ENCODE measurements at places on chromosomes 4 and X. TPM values are rescaled to one million over a fixed set of nuclear protein-coding genes. Genes with fewer than 3 reads are reported as not detected.

DNA sequence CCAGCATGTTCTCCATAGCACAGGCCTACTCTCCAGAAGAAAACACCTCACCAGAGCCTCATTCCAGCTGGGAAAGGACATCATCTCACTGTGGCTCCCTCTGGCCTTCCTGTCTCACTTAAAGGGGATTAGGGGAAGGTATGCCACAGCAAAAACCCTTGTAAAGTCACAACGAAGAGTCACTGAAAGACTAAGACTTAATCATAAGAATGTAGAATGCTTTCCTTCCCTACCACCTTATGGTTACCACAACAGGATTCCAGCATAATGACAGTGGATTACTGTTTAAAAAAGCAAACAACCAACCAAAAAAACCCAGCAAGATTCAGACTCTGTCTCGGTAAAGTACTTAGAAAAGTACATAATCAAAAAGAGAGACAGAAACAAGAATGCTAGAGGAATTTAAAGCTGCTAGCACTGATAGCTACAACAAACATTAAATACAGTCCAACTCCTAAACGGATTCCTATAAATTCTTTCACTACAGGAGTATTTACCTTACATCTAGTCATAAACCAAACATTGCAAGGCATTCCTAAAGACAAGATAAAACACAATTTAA lies 75.1 kb downstream of the BANK1 start:
- DNase-seq = no peak
- no peak overlapping the region for H3K4me3 ChIP-seq
- H3K36me3 ChIP-seq = no peaks in the 10 kb centered on the region

- H3K36me3 ChIP-seq = no peaks in the 10 kb centered on the region
- no peak overlapping the region for H3K4me3 ChIP-seq
- DNase-seq = no peak
- no peaks in the 10 kb centered on the region for H3K4me1 ChIP-seq
- no peak overlapping the region for H3K27ac ChIP-seq
- no peaks in the 10 kb centered on the region for H3K27me3 ChIP-seq
Measured at GRCh38 chr4:40563401-40563800, 66.3 kb downstream of the RBM47 start.

DNA sequence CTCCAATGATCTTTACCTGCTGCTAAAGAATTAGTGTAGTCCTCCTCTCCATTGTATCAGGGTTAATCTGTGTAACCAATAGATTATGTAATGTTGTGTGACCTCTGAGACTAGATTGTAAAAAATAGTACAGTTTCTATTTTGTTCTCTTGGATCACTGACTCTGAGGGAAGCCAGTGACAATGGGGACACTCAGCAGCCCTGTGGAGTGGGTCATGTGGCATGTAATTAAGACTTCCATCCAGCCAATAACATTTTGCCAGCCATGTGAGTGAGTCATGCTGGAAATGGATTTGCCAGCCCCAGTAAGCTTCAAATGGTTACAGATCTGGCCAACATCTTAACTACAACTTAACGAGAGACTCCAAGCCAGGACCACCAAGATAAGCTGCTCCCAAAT lies 332.3 kb downstream of the PTTG2 start:
- no peaks in the 10 kb centered on the region for H3K4me1 ChIP-seq
- no peak for DNase-seq
- no peak overlapping the region for H3K4me3 ChIP-seq

GRCh38 chr4:110780538-110780937 lies 157.7 kb upstream of the PITX2 start:
- H3K4me1 ChIP-seq = no peaks in the 10 kb centered on the region
- H3K27ac ChIP-seq = no peak overlapping the region
- DNase-seq = no peak

Gene QDPR
- 11.4 TPM for total RNA-seq

Gene ENPP6
- not detected for total RNA-seq

Data from transverse colon (tissue), 4 donors.